ENCODE measurements at places on chromosomes 7 and 10.

DNA sequence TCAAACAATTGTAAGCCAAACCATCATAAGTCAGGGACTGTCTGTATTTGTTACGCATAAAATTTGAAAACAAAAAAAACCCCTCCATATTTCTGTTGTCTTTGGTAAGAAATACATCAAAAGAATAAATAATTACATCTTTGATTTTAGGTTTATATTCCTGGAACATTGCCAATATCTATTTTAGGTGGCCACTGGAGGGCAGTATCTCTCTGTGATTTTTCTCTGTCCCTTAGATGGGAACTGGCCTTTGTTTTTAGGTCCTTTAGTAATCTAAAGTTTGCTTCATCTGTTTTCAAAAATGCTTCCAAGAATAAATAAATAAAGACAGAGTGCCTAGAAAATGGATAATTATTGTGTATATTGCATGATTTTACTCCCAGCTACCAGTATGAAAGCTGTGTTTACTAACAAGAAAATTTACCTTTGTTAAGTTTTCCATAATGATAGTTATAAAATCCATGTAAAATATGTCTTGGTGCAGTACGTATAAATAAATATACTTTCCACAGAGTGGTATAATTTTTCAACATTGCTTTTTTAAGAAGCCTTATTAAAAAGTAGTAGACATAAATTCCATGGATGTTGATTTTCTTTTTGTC lies 64.2 kb downstream of the PHYHIPL start:
- DNase-seq, result no peak

DNA sequence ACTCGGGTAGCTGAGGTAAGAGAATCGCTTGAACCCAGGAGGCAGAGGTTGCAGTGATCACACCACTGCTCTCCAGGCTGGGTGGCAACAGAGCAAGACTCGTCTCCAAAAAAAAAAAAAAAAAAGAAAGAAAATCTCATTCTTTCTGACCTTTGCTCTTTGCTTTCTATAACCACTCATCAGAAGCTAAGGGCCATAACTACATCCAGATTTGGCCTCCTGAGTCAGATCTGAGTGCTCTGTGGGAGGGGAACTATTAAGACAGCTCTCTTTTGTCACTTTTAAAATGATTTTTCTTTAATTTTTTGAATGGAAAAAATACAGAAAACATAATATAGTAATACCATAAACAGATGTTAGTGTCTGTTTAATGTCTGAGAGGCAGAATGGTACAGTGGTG lies 210.1 kb downstream of the KIAA1217 start:
- DNase-seq, result no peak

DNA sequence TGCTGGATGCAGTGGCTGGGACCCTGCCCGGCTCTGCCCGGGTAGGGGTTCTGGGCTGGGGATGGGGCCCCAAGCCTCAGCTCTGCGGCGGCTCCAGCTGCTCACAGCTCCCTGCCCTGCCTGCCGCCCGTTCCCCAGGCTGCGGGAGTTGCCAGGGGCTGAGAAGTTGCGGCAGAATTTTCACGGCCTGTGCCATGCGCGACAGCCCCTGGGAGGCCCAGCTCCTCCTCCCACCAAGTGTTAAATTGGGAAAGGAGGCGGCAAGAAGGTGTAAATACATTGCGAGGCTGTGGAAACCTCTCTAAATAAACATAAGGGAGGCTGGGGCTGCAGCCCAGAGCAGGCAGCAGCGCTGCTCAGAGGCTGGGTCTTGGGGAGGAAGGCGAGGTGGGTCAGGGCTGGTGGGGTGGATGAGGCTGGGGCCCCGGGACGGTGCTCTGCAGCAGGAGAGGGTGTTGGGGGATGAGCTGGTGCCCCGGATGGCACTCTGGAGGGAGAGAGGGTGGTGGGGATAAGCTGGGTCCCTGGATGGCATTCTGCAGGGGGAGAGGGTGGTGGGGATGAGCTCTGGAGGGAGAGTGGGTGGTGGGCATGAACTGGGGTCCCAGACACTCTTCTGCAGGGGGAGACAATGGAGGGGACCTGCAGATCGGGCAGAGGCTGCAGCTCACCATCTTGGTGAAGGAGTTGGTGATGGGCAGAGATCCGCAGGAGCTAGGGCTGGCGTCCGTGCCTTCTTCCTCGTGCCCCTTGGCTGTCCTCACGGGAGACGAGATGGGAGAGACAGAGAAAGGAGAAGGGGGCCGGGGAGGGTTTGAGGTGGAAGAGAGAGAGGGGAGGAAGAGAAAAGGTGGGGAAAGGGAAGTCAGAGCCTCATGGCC lies 85.5 kb upstream of the GNA12 start:
- DNase-seq, result no peak

GRCh38 chr7:46537191-46537905 lies 616.3 kb upstream of the IGFBP3 start:
- no peak for DNase-seq

DNA sequence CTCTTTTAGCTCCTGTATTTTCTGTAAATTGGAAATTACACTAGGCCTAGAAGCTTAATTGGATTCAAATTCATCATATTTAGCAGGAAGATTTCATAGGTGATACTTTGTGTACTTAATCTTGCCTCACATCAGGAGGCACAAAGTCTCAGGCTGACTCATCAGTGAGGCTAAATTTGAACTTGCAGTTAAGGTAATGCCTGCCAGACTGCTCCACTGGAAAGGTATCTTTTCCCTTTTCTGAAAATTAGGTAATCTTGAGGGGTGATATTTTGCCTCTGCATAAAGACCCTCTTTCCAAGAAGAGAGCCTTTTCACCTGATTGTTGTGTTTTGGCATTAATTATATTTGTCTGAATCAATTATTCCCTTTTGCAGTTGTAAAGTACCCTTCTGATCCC lies 14.6 kb downstream of the PPIA start:
- no peak for DNase-seq

GRCh38 chr7:85074992-85075391 lies 111.9 kb downstream of the SEMA3D start:
- DNase-seq, result no peak

- no peak for DNase-seq
These were observed 3.7 kb upstream of the TTYH3 start for GRCh38 chr7:2628130-2628482.

- DNase-seq, result no peak
These were observed 14.2 kb downstream of the SKAP2 start for GRCh38 chr7:26850193-26850651.

- no peak for DNase-seq
These were observed 24.3 kb downstream of the ZCCHC24 start for GRCh38 chr10:79420974-79421688.

GRCh38 chr7:121402701-121403100 lies 6.6 kb upstream of the FAM3C start:
- DNase-seq, result no peak

- DNase-seq, result no peak
These were observed 95.4 kb downstream of the PPP1R9A start for GRCh38 chr7:95002775-95003174.

DNA sequence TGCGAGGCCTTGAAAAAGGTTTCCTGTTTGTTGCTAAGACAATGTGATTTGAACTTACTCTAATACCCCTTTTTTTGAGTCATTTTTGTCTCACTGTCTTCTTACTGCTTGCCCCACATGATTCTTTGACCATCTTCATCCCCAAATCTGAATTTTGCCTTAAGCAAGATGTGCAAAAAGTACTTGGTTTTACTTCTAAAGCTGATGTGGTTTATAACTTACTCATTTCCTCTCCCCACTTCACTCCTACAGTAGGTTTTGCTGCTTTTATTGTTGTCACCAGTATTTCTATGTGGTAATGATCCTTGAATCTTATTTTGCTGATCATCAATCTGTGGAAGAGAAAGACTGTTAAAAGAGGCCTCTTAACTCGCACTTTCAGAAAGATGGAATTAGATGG lies 396.4 kb downstream of the SDK1 start:
- DNase-seq, result no peak

GRCh38 chr7:1767524-1767923 lies 97.4 kb downstream of the ELFN1 start:
- no peak for DNase-seq

DNA sequence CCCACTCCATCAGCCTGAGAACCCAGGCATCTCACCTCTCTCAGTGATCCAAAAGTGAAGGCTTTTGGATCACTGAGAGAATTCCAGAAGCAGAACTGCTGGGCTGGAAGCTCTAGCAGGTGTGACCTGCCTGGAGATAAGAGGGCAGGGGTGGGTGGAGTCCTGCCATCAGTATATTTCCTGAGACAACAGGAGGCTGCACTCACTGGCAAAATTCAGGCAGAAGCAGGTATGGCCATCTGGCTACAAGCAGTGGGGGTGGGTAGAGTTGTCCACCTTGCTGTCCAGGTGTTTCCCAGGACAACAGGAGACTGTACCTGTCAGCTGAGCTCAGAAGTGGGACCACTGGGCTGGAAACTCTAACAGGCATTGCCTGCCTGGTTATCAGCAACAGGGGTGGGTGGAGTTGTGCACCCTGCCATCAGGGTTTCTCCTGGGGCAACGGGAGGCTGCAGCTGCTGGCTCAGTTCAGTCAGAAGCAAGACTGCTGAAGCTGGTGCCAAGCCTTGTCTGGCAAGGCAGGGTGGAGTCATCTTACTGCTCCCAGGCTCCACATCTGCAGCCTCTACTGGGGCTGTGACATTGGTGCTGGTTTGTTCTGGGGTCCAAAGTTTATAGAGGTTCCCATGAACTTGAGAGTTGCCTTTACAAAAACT lies 47.2 kb upstream of the SFTPD start:
- DNase-seq, result no peak

DNA sequence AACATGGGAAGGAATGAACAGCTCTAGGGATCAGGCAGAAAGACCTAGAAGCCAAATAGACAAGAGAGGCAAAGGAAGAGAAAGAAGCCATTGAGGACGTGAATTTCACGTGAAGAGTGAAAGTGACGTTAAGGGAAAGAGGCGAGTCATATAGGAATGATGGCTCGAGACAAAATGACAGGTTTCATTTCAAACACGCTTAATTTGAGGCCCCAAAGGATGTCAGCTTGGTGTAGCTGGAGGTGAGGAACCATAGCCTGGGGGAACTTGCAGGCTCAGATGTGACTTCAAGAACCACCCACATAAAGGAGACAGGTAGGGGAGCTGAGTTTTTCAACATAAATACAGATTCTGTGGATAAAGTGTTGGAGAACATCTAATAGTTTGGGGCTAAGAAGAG lies 84.3 kb upstream of the ATP6V0A4 start:
- no peak for DNase-seq

- DNase-seq, result no peak
These were observed 161.9 kb upstream of the INSYN2A start for GRCh38 chr10:127358337-127358736.

DNA sequence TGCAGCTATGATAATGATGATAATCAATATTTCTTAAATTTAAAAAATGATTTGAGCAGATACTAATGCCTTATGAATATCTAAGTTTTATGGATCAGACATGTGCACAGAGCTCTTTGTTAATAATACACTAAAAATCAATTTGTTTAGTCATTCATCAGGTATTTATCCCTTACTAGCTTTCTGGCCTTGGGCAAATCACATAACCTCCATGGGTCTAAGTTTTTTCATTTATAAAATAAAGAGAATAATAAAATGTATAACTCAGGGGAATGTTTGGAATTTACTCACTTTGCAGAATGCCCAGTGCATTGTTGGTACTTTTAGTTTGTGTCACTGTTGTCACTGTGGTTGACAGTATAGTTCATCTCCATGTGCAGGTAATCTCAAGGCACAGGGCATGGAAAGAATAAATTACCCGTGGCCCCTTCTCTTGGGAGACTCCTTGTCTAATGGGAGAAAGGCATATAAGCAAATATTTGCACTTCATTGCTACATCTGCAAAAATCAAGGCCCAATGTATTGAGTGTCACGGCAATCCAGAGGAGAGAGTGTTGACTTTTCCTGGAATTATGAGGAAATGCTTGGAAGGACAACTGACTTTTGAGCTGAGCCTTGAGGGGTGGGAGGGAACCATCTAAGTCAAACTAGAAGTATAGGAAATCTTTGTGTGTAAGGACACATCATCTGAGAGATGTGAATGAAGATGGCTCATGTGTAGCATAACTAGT lies 64.7 kb upstream of the CTTNBP2 start:
- no peak for DNase-seq

DNA sequence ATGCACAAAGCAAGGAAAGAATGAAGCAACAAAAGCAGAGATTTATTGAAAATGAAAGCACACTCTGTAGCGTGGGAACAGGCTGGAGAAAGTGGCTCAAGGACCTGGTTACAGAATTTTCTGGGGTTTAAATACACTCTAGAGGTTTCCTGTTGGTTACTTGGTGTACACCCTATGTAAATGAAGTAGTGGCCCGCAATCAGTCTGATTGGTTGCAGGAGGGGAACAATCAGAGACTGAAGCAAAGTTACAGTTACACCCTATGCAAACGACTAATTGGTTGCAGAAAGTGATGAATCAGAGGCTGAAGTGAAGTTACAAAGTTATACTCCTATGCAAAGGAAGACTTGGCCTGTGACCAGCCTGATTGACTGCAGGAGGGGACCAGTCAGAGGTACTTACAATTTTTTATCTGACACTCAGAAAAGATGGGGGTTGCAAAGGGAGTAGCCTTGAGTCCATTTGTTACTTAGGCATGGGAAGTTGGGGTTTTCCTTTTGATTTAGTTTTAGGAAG lies 3.6 kb upstream of the MTPN start:
- no peak for DNase-seq

- no peak for DNase-seq
These were observed 153.7 kb downstream of the GALNT17 start for GRCh38 chr7:71285571-71286145.

DNA sequence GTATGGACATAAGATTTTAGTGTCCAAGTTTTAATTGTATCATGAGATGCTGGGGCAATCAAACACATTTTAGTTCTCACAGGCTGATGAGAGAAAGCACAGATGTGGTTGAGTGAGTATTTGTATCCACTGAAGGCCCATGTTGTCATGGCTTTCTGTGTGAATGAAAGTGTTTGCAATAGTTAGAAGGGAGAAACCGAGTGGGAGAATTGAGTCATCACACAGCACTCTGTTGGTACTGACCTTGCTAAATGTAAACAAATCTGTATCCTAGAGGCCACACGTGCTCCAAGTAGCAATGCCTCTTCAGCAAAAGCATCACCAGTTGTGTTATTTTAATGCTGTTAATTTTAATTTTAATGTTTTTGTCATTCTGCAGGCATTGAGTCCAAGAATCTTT lies 121.2 kb downstream of the EMX2 start:
- peak; percentile 55 for DNase-seq

- DNase-seq, result no peak
These were observed 244.6 kb downstream of the AGMO start for GRCh38 chr7:15317215-15317614.

DNA sequence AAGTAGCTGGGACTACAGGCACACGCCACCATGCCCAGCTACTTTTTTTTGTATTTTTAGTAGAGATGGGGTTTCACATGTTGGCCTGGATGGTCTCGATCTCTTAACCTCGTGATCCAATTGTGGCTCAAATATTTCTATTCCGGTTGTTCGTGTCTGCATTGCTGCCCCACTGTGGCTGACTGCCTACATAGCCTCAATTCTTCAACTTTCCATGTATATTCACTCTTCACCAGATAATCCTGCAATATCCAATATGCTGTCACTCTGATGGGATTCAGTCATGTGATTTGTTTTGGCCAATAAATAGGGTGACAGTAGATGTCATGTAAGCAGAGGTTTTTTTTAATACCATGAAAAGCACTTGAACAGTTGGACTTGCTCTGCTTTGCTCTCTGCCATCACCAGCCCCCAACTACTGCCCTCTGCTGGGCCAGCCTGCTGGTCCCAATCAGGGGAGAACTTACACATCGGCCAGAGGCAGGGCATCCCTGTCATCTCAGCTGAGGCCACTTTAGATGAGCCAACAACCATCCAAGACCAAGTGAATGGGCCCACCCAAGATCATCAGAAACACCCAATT lies 56.7 kb downstream of the NSUN6 start:
- DNase-seq, result no peak

GRCh38 chr7:92685136-92686042 lies 95.2 kb upstream of the FAM133B start:
- no peak for DNase-seq

- no peak for DNase-seq
These were observed 81.2 kb downstream of the CTBP2 start for GRCh38 chr10:125079091-125079600.
